ENCODE measurements at places on chromosomes 6 and 20.

GRCh38 chr20:20304942-20305341 lies 63.0 kb upstream of the INSM1 start:
- DNase-seq: no peak

DNA sequence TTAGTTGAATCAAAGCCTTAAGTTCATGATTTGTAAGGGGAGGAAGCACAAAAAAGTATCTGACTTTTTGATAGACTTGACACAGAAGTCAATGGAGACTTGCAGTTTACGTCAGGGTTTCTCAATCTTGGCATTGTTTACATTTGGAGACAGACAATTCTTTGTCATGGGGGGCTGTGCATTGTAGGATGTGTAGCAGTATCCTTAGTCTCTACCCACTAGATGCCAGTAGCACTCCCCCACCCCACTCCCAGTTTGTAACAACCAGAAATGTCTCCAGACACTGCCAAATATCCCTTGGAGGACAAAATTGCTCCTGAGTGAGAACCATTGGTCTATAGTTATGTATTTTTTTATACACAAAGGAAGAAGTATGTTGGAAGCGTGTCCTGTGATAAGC lies 434.1 kb downstream of the RFPL4B start:
- DNase-seq: no peak

DNA sequence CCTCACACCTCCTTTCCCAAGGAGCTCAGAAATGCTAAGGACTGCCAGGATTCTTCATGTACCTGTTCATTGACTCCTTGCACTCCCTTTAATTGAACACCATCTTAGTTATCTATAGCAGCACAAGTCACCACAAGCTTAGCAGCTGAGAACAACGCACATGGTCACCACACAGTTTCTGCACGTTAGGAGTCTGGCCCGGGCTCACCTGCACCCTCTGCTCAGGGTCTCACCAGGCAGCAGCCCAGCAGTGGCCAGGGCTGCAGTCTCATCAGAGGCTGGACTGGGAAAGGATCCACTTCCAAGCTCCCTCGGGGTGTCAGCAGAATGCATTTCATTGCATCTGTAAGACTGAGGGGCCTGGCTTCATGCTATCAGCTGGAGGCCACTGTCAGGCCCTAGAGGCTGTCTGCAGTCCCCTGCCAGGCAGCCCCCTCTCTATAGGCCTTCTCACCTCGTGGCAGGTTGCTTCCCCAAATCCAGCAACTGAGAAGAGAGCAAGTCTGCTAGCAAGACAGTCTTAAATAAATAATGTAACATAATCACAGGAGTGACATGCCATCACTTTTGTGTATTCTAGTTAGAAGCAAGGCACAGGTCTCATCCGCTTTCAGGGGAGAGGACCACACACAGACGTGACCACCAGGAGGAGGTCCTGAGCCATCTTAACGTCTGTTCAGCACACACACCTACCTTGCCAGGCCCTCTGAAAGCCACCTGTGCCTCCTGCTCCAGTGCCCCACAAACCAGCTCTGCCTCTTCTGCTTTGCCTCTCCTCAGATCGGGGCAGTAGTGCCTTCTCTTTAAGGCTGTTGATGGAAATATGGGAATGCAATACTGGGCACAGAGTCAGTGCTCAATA lies 165.2 kb upstream of the CST7 start:
- DNase-seq: no peak

DNA sequence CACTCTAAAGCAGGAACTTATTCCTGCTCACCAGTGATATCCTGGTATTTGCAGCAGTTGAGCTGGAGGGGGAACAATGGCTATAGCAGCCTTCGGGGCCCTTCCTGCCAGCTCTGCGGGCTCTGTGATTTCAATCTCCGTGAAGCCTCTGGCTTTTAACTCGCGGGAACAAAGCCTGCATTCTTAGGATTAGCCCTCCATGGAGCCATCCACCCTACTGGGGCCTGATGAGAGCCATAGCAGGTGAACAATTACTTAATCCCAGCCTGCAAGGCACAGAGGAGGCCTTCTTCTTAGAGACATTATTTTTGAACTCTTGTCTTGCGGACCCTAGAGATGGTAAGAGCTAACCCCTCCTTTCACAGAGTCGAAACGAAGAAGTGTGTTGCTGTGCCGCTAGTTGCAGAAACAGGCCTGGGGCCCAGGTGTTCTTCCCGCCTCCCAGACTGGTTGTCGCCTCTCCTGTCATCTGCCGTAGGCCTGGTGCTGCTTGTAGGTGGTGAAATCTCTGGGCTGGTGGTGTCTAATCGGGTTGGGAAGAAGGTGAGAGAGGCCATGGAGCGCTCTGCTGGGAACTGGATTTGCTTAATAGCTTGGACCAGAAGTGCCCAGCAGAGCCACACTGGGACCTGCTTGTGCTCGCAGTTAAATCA lies 9.7 kb downstream of the GHRH start:
- DNase-seq: no peak

DNA sequence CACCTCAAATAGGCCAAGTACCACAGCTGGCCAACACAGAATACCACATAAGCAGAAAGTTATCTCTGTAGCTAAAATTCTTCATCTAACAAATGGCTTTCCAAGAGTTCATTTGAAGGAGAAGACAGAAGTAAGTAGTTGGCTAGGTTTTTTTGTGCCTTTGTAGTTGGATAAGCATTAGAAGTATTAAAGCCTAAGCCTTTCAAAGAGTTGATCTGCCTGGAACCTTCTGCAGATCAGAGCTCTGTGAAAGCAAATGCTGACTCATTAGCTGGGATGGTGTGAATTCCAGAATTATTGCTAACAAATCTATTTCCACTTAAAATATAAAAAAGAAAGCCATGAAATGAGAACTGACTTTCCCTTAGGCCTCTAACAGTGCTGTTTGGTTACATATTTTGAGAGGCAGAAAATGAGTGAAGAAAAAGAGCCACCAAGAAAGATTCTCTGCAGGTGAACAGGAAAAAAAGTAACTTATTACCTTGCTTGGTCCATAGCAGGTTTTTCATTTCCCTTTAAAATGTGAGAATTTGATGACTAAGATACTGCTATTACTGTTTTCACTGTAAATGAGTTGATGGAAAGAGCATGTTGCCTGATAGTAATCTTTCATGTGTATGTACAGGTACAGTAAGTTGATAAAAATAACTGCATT lies 763.2 kb upstream of the FLRT3 start:
- no peak for DNase-seq

GRCh38 chr6:5132731-5133130 lies 47.6 kb downstream of the PPP1R3G start:
- DNase-seq: no peak

GRCh38 chr20:57409672-57410397 lies 18.6 kb downstream of the RBM38 start:
- no peak for DNase-seq

- no peak for DNase-seq
Measured at GRCh38 chr6:68852791-68853190, 217.7 kb downstream of the ADGRB3 start.

GRCh38 chr6:20657274-20657800 lies 123.1 kb downstream of the CDKAL1 start:
- DNase-seq: no peak

- DNase-seq: no peak
Measured at GRCh38 chr20:334578-334977, 9.2 kb downstream of the SOX12 start.

GRCh38 chr20:57142667-57143066 lies 123.8 kb downstream of the BMP7 start:
- no peak for DNase-seq

DNA sequence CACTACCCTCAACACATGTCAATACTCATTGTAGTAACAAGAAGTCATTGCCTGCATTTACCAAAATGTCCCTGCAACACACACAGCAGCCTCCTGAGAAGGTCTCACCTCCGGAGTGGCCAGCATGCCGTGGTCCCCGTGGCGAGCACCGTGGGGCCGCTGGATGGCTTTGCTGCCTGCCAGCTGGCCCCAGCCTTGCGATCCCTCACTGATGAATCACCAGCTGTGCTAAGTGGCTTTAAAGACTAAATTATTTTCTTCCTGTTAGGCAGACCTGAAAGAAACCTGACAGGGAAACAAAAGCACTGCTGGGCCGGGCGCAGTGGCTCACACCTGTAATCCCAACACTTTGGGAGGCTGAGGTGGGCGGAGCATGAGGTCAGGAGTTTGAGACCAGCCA lies 306.7 kb downstream of the CDH4 start:
- DNase-seq: no peak

DNA sequence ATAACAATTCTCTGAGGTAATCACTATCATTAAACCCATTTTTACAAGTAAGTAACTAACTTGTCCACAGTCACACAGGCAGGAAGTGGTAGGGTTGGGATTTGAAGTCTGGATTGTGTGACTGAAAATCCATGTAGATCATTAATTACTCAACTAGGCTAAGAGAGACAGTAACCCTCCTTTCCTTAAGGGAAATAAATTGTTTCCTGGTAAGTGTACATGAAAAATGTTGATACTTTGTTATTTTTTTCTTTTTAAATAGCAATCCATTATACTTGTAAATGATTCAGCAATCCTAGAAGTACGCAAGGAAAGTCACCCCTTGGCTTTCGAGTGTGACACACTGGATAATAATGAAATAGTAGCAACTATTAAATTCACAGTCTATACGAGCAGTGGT lies 11.6 kb downstream of the SPACA1 start:
- no peak for DNase-seq

- DNase-seq: no peak
Measured at GRCh38 chr20:2331106-2331505, 35.3 kb downstream of the TGM3 start.

- no peak for DNase-seq
Measured at GRCh38 chr6:26394289-26394688, 7.8 kb upstream of the BTN3A1 start.

GRCh38 chr20:44955270-44955669 lies 4.9 kb downstream of the TOMM34 start:
- no peak for DNase-seq

GRCh38 chr20:64083378-64083803 lies 807 bp downstream of the LKAAEAR1 start:
- DNase-seq: peak; percentile 35

GRCh38 chr6:100493206-100493888 lies 28.6 kb upstream of the SIM1 start:
- no peak for DNase-seq

DNA sequence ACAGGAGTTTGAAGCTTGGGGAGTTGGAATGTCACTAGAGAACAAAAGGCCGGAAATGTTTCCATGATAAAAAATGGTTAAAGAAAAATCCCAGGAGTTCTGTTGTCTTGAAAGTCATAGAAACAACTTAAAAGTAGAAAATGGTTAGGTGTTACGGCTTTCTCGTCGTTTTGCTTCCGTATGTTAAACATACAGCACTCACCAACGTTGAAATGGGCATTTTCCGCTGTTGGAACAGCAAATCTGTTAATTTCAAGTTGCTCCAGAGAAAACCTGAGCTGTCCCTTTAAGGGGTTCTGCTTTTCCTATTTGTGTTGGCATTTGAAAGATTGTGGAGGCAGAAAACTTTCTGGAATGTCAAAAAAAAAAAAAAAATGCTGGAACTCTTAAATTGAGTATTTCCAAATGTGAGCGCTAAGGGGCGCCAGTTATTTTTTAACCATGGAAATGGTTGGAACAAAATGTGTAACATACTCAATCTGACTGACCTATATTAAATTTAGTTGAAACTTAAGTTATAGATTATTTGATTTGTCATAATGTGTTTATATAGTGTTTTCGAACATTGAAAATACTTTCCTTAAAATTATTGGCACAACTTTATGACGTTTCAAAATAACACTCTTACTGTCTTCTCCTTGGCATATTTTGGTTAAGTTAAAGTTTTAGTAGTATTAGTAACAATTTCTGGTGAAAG lies 2.2 kb downstream of the QKI start:
- no peak for DNase-seq

GRCh38 chr6:46756469-46757213 lies 9.9 kb downstream of the ANKRD66 start:
- no peak for DNase-seq

GRCh38 chr6:89297695-89298351 lies 17.3 kb downstream of the GABRR2 start:
- peak; percentile 24 for DNase-seq

- DNase-seq: no peak
Measured at GRCh38 chr6:24931718-24932691, 3.8 kb downstream of the RIPOR2 start.

GRCh38 chr6:81612136-81612535 lies 140.3 kb downstream of the TENT5A start:
- DNase-seq: no peak

DNA sequence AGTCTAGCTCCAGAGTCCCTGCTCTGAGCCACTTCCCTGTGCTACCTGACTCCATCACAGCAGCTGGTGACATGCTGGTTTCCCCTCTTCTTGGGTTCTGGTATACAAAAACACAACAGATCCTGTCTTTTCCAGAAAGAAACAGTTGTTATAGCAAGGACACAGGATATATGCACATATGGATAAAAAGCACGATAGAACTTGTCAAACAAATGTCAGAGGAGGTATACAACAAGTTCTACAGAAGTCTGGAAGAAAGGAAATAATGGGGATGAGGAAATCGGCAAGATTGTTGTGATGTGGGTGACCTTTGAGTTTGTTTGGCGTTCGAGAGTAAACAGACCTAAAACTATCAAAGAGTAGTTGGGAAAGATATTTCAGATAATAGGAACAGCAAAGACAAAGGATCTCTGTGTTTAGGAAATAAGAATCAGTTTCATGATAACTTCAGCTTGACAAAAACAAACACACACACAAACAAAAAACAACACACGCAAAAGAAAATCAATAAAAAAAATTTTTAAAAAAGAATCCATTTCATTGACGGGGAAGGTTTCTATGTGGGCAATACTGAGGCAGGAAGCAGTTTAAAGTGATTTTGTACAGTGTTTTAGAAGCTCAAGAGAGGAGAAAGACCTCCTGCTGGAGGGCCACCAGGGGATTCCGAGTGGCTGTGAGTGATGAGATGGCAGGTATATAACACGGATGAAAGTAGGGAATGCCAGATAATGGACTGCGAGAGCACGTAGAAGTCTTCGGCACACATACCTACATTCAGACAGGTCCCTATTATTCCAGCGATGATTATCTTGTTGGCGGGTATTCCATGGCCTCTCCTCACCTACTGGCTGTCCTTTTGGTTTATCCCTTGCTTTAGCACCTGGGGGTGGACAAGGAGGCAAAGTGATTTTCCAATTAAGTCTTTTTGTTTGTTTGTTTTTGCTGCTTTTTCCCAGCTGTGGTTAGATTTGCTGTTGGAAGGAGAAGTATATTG lies 174.9 kb downstream of the HS3ST5 start:
- no peak for DNase-seq

GRCh38 chr6:9704989-9705388 lies 709.9 kb downstream of the TFAP2A start:
- no peak for DNase-seq

GRCh38 chr6:119349361-119350201 lies at the start of gene MAN1A1:
Gene MAN1A1, minus strand, starts transcription at chr6:119349761. Its CDS starts 696 bp downstream, at chr6:119349065.
- peak; percentile 82 for DNase-seq

- DNase-seq: no peak
Measured at GRCh38 chr6:86683132-86683908, 254.0 kb upstream of the HTR1E start.

GRCh38 chr6:126539022-126539421 lies 199.1 kb downstream of the CENPW start:
- DNase-seq: no peak
